ENCODE measurements at places on chromosomes 7 and 10. TPM values are rescaled to one million over a fixed set of nuclear protein-coding genes. Genes with fewer than 3 reads are reported as not detected.

The CYP3A7 gene
- 0.99 TPM for total RNA-seq

The NEUROG3 gene
- total RNA-seq: not detected

DNA sequence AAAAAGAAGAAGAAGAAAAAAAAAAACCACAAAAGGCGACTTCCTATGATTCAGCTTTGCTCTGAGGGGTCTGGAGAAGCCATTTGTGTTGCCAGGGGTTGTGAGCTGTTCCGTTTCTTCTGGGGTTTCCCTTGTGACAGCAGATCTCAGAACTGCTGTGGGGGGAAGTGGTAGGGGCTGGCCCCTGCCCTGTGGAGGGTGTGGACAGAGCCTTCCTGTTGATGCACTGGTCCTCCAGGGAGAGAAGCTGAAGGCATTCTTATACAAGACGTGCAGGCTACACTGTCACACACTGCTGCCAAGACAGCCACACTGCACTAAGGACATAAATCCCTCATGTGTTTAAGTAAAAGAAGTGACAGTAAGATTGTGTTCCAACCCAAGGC is 17.3 kb upstream of the CSGALNACT2 start:
- H3K27ac ChIP-seq: peak overlapping the region; percentile 46
- DNase-seq: no peak
- H3K4me1 ChIP-seq: peaks cover 5% of the 10 kb centered on the region
- no peaks in the 10 kb centered on the region for H3K36me3 ChIP-seq
- H3K4me3 ChIP-seq: no peak overlapping the region
- H3K27me3 ChIP-seq: no peaks in the 10 kb centered on the region

GRCh38 chr10:31758495-31758894 is 170.1 kb downstream of the ARHGAP12 start:
- H3K4me3 ChIP-seq: no peak overlapping the region
- no peaks in the 10 kb centered on the region for H3K36me3 ChIP-seq
- no peak for DNase-seq
- no peaks in the 10 kb centered on the region for H3K27me3 ChIP-seq
- H3K4me1 ChIP-seq: peaks cover 13% of the 10 kb centered on the region

The PITX3 gene
- total RNA-seq: 0.05 TPM

- no peaks in the 10 kb centered on the region for H3K27me3 ChIP-seq
- H3K4me1 ChIP-seq: peaks cover 75% of the 10 kb centered on the region
- H3K4me3 ChIP-seq: peak overlapping the region; percentile 1
- H3K27ac ChIP-seq: peak overlapping the region; percentile 100
- H3K36me3 ChIP-seq: peaks cover 62% of the 10 kb centered on the region
These were observed 34.0 kb downstream of the PRSS2 start for GRCh38 chr7:142804728-142805207.

The SMIM30 gene
- total RNA-seq: 52.7 TPM

- no peak for DNase-seq
- no peak overlapping the region for H3K4me3 ChIP-seq
- H3K36me3 ChIP-seq: peaks cover 36% of the 10 kb centered on the region
- no peak overlapping the region for H3K27ac ChIP-seq
These were observed 37.7 kb downstream of the RABGEF1 start for GRCh38 chr7:66778201-66778600.

The PDE6C gene
- not detected for total RNA-seq

GRCh38 chr7:1678571-1679325 is 8.7 kb downstream of the ELFN1 start:
- H3K27me3 ChIP-seq: no peaks in the 10 kb centered on the region
- no peaks in the 10 kb centered on the region for H3K36me3 ChIP-seq

DNA sequence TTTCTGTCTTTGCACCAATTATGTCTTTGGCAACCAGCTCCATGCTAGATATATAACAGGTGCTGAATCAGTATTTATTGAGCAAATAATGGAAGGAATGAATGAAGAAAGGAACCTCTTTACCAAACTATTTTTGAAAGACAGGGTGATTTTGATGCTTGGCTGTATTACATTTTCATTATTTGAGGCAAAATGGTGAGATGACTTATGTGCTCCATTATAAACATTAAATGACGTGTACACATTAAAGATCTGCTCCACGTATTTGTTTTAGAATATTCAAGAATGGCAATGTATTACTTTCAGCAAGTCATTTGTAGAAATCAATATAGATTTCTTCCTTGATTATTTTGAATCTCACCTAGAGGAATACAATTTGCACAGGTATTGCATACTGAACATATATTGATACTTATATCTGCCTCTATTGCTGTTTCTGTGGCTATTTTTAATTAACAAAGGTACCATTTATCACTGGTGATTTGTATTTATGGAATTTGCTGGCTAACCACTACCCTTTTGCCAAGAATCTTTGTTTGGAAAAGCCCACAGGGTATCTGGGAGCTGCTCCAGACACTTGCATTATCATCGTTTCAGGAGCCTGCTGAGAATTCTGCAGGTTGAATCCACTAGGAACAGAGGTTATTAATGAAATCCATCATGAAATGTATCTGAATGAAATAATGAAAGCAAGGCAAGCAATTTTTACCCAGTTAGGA is 92.2 kb downstream of the SEMA3C start:
- no peak overlapping the region for H3K27ac ChIP-seq
- DNase-seq: no peak
- H3K27me3 ChIP-seq: no peaks in the 10 kb centered on the region
- H3K36me3 ChIP-seq: no peaks in the 10 kb centered on the region

DNA sequence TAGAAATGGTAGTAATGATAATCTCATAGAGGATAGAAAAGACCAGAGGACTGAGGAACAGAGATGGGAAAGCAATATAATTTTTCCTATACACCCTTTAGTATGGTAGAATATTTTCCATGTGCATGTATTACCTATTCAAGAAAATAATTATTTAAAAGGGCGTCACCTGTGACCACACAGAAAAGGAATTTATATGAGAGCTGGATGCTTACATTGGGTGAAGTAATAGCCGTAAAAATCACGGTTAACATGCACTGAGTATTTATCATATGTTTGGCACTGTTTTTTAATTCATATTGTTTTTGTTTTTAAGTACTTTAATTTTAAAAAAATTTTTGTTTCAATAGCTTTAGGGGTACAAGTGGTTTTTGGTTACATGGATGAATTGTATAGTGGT is 195.1 kb downstream of the IPMK start:
- no peak overlapping the region for H3K27ac ChIP-seq
- no peak overlapping the region for H3K4me3 ChIP-seq
- H3K27me3 ChIP-seq: no peaks in the 10 kb centered on the region
- H3K36me3 ChIP-seq: no peaks in the 10 kb centered on the region
- no peak for DNase-seq

The ZNF212 gene
- total RNA-seq: 5.9 TPM

- H3K4me1 ChIP-seq: no peaks in the 10 kb centered on the region
- H3K27me3 ChIP-seq: no peaks in the 10 kb centered on the region
- no peak overlapping the region for H3K27ac ChIP-seq
- no peak for DNase-seq
These were observed 48.5 kb downstream of the GNAT3 start for GRCh38 chr7:80463272-80463920.

GRCh38 chr10:11433657-11434056 is 177.8 kb downstream of the USP6NL start:
- H3K4me3 ChIP-seq: no peak overlapping the region
- no peak overlapping the region for H3K27ac ChIP-seq
- H3K27me3 ChIP-seq: no peaks in the 10 kb centered on the region
- no peaks in the 10 kb centered on the region for H3K36me3 ChIP-seq
- no peak for DNase-seq

The PIK3CG gene
- 22.4 TPM for total RNA-seq

The GPR37 gene
- total RNA-seq: 0.52 TPM

The SFTPA1 gene
- total RNA-seq: 1.4 TPM

- no peak for DNase-seq
- H3K4me3 ChIP-seq: no peak overlapping the region
- H3K27ac ChIP-seq: no peak overlapping the region
- H3K27me3 ChIP-seq: no peaks in the 10 kb centered on the region
These were observed 113.1 kb downstream of the CPED1 start for GRCh38 chr7:121101621-121102020.

Measured in thymus (tissue), 14 donors.